ENCODE measurements at places on chromosomes 16 and 17.

DNA sequence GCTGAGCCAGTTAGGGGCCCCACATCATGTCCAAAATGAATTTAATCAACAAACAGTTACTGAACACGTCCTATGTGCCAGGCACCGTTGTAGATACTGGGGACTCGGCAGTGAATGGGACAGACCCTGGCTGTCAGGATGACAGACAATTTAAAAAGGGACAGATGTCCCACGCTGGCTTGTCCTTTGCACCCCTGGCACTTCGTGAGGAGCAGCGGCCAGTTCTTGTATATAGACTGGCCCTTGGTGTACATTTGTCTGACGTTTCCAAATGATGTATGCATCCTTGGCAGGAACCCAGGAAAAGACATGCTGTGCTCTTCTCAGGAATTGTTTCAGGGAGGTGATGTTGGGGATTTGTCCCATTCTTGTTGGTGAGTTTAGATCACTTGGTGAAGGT, 21.1 kb downstream of the IL4R start:
- DNase-seq, result no peak

DNA sequence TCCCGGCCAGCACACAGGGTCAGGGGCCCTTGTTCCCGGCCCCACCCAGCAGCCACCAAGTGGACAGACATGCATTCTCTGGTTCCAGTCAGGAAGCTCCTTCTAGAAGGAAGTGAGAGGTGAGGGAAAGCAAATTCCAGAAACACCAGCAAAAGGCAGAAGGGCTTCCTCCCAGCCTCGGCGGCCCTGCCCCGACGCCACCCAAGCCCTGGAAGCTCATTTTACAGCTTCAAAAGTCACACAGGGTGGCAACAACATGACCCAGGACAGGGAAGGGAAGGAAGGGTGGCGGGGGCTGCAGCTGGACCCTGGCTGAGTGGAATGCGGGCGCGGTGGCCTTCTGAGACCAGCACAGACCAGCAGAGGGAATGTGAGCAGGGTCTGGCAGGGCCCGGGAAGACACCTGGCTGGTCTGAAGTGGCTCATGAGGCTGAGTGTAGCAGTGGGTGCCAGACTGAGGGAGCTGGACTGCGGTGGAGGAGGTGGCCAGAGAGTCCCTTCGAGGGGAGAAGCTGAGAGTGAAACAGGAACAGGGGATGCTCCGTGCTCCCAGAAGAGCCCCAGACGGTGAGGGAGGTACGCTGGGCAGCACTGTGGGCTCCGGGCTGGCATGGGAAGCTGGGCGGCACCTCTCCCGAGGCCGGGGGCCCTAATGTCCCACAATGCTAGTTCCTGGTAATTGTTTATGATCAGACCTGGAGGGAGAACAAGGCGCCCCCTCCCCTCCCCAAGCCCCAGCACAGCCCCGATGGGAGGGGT, 1.9 kb upstream of the UNC13D start:
- DNase-seq, result no peak

- no peak for DNase-seq
These were observed 46.7 kb upstream of the TBX2 start for GRCh38 chr17:61352781-61353491.

GRCh38 chr17:38428112-38428642, at the start of gene ARHGAP23:
TSS of gene ARHGAP23 (plus strand) at chr17:38428464. CDS start at chr17:38428486, 22 bp downstream.
- DNase-seq, result peak; percentile 50

GRCh38 chr16:69563605-69564580, 1.9 kb upstream of the NFAT5 start:
- DNase-seq, result peak; percentile 14

DNA sequence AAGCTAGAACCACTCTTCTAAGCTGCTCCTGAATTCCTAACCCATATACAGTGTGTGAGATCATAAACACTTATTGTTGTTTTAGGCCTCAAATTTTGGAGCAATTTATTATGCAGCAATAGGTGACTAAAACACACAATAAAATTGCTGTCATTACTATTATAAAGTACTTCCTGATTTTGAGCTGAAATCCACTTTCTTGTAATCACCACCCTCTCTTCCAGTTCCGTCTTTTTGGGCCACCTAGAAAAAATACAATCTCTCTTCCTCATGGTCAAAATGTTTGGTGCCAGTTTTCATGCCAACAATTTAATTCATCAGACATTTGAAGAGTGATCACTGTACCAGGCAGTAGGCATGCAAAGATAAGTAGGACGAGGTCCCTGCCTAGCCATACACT, 43.3 kb upstream of the NF1 start:
- no peak for DNase-seq

DNA sequence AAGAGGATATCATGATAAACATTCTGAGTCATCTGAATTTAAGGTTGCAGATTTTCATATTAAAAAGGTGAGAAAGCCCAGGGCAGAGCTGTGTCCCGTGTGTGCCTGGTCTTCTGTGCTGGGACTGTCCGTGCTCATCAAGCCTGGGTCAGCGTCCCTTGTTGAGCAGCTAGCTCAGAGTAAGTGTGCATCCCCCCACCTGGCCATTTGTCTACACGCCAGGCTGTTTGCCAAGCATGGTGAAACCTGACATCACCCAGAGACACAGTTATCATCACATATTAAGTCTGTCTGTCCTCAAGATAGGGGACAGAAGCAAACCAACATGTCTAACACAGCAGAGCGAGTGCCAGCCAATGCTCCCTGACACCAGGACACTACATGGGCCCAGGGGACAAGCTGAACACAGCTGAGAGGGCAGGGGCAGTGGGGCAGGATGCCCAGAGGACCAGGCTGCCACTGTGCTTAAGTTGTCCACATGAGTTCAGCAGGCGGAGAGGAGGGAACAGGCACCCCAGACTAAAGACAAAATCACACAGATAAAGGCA, 57.9 kb upstream of the CNEP1R1 start:
- DNase-seq, result no peak

- no peak for DNase-seq
These were observed 273.1 kb upstream of the CCL2 start for GRCh38 chr17:33981711-33982601.

- DNase-seq, result no peak
These were observed 87.8 kb downstream of the GNAO1 start for GRCh38 chr16:56279132-56279531.

GRCh38 chr17:31530391-31530985, 139.0 kb downstream of the RAB11FIP4 start:
- no peak for DNase-seq

DNA sequence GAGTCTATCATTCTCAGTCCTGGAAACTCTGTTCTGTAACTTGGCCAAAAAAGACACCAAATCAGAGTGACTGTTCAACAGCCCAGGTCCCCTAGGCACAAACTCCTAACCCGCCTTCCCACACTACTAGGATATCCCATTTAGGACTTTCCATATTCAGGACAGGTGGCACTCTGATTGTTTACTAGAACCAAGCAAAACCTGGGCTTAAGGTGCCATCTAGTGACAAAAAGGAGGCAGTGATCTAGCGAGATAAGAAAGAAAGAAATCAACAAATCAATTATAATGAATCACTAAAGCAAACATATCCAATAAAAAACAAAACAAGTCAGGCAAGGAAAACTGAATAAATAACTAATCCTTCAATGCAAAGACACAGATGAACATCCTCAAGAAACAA, 203.9 kb downstream of the CEP112 start:
- peak; percentile 6 for DNase-seq

- no peak for DNase-seq
These were observed 16.8 kb downstream of the TMEM100 start for GRCh38 chr17:55705847-55706246.

DNA sequence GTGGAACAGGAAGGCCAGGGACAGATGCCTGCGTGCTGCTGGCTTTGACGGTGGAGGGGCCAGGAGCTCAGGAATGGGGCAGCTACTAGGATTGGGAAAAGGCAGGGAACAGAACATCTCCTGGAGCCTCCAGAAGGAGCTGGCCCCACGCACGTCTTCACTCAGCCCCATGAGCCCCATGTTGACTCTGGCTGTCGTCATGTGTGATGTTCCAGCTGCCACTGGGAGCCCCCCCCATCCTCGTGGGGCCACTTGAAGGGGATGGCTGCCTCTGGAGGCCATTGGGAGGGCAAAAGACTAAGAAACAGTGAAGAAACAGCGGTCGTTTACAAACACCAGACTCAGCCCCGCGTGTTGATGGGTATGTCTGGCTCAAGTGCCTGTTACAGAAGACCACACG, 18.5 kb upstream of the APRT start:
- DNase-seq, result no peak

GRCh38 chr17:29864615-29865014, 65.4 kb downstream of the SSH2 start:
- DNase-seq, result no peak

DNA sequence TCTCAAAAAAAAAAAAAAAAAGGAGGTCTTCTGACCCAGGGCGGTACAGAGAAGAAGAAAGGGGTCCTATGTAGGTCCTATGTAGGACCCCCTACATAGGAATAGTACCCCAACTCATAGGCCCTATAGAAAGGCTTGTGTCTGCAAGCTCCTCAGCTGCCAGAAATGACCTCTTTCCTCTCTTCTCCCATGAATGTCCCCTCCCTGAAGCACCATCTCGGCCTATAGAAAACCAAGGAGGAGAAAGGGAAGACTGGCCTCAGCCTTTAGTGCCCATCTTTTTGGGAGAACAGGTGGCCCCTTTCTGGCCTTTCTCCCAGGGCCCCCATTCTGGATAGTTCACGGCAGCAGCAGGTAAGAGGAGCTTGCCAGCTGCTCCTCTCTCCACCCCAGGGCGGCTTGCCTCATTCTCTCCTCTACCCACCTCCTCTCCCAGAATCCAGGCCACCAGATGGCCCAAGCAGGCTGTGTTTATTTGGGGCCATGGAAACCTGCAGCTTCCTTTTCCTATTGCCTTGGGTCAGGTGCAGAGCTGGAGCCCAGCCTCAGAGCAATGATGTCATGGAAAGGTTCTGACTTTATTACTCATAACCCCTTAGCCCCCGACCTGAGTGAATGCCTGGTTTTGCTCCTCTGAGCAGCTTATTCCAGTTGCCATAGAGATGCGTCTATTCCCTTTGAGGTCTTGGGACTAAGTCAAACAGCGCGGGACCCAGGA, 1.6 kb upstream of the MRPL58 start:
- peak; percentile 30 for DNase-seq

DNA sequence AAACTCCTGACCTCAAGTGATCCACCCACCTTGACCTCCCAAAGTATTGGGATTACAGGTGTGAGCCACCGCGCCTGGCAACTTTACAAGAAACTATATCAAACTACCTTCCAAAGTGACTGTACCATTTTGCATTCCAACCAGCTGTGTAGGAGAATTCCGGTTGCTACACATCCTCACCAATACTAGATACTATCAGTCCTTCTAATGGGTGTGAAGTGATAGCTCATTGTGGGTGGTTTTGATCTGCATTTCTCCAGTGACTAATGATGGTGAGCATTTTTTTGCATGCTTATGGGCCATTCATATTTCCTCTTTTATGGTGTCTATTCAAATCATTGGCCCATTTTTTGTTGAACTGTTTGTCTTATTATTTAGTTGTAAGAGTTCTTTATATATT, 37.7 kb downstream of the SCNN1B start:
- no peak for DNase-seq

- DNase-seq, result no peak
These were observed 27.3 kb downstream of the COX4I1 start for GRCh38 chr16:85826686-85827247.

DNA sequence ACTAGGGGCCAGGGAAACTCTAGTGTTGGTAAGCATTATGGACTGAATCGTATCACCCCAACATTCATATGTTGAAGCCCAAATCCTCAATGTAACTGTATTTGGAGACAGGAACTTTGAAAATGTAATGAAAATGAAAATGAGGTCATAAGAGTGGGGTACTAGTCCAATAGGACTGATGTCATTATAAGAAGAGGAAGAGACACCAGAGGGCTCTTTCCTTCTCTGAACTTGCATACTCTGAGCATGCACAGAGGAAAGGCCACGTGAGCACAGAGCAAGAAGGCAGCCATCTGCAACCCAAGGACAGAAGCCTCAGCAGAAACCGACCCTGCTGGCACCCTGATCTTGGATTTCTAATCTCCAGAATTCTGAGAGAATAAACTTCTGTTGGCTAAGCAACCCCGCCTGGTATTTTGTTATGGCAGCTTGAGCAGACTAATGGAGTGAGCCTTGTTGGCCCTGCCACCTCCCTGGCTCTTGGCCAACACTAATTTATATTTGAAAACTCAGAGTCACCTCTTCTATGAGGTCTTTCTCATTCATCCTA, 273.4 kb downstream of the NTN1 start:
- DNase-seq, result no peak

DNA sequence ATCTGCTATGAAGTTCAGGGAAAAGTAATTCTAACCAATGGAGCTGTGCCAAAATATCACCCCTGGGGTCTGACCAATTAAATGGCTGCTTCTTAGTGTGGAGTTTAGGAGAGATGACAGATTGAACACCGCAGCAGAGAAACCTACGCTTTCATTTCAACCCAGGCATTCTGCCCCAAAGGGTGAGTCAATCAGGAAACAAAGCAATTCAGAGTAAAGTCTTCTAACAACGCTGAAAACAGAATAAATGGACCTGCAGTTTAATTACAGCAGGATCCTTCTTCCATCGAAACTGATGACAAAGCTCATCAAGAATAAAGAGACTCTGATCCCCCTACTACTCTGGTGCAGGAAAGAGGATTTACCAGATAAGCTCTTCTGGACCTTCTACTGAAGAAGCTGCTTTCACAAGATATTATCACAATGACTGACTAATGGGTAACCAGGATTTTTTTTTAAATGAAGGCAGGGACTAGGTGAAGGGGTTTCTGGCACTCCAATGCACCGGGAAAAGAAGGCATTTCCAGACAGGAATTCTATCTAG, 16.7 kb downstream of the RFFL start:
- peak; percentile 85 for DNase-seq

DNA sequence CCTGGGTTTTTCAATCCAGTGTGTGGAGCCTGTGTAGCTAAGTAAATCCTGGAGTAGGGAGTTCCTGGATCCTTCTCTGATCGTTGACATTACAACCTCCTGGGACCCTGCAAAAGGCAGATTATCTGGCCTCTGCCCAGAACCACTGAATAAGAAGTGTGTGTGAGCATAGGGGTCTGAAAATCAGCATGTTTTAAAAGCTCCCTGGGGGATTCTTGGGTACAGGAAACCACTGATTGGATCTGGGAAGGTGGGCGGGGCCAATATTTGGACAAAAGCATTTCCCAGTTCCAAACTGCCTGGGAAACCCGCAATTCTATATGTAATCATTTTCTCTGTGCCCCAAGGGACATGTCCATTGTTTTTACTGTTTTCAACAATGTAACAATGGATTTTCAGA, 27.2 kb upstream of the BEAN1 start:
- DNase-seq, result no peak

GRCh38 chr17:7043182-7043496, 753 bp downstream of the SLC16A11 start:
- no peak for DNase-seq

Data from astrocyte (in vitro differentiated cells and primary cell).